ENCODE measurements at places on chromosomes 2 and 18.

GRCh38 chr2:209331291-209331844, 92.5 kb upstream of the MAP2 start:
- DNase-seq: peak; percentile 4

GRCh38 chr2:64655873-64656272, 2.2 kb upstream of the SERTAD2 start:
- no peak for DNase-seq

GRCh38 chr2:201136889-201137321, 20.9 kb downstream of the CFLAR start:
- DNase-seq: no peak

DNA sequence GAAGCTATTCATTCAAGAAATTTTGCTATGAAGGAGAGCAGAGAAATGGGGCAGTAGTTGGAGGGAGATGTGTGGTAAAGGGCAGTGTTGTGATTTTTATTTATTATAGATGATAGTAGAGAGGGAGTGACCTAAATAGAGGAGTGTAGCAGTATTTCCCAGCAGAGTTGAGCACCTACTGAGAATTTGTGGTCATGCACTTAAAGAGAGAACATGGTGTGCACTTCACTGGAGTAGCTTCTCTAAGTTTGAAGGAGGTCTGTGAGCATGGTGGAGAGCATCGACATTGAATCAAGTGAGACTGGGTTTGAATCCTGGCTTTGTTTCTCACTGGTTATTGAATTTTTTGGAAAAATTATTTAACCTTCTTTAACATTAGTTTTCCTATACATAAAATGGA, 129.2 kb downstream of the AQP4 start:
- DNase-seq: no peak

- DNase-seq: no peak
Measured at GRCh38 chr2:75022516-75022915, 64.1 kb downstream of the POLE4 start.

DNA sequence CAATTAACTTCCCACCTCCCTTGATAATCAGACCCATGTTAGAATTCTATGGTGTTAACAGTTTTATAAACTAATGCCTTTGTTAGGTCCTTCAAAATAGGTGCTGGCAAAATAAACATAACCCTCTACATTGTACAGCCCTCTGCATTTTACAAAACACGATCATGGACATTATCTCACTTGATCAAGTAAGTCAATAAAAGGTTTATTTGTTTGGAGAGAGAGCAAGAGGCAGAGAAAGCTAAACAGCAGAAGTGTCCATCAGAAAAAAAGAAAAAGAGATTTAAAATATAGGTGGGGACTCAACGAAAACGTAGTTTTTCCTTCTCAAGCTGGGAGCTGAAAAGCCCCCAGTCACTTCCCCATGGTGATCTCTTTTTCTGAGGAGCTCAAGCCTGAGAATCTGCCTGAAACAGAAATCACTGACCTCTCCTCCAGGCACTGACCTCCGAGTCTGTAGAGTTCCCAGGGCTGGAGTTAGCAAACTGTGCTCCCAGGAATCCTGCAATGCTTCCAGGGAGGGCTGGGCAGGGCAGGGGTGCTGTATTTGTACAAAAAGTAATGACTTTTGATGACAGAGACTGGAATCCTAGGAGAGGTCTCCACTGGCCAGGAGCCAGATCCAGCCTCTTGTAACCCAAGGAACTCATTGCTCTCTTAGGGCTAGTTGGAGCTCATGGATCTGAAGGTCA, 137.8 kb upstream of the KLHL29 start:
- DNase-seq: no peak

DNA sequence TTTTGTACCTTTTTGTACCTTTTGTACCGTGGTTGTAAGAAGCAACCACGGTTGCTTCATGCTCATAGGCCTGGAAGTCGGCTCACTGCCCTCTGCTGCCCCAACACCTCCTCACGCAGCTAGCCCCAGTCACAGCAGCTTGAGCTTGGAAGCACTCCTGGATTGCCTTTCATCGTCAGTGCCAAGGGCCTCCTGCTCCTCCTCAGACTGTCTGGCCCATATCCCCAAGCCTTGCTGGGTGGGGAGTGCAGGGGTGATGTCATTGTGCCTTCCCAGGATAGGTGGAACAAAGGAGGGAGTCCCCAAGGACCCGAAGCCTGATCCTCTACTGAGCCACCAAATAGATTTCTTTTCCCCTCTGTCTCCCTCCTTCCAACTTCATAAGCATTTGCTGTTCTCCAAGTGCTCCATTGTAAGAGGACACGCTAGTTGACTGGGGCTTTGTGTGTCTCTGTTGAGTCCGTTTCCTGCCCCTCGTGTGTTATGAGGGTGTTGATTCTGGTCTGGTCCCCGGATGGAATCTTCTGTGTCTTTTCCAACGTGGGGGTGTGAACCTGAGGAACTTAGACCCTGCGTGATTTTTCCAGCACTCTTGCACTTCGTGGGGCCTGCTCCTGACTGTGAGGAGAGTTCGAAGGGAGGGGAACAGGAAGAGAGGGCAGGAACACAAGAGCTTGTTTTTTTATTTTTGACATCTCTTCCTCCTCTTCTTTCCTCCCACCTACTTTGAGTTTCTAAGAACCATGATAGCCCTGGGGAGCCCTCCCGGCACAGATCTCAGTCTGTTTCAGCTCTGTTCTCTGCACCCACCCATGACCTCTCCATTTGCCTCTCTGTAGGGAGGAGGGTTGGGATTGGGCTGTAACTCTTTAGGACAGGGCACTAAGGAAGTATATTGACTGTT, 127.2 kb upstream of the EML6 start:
- DNase-seq: no peak

- DNase-seq: no peak
Measured at GRCh38 chr2:238320648-238321281, 447 bp downstream of the TRAF3IP1 start.

DNA sequence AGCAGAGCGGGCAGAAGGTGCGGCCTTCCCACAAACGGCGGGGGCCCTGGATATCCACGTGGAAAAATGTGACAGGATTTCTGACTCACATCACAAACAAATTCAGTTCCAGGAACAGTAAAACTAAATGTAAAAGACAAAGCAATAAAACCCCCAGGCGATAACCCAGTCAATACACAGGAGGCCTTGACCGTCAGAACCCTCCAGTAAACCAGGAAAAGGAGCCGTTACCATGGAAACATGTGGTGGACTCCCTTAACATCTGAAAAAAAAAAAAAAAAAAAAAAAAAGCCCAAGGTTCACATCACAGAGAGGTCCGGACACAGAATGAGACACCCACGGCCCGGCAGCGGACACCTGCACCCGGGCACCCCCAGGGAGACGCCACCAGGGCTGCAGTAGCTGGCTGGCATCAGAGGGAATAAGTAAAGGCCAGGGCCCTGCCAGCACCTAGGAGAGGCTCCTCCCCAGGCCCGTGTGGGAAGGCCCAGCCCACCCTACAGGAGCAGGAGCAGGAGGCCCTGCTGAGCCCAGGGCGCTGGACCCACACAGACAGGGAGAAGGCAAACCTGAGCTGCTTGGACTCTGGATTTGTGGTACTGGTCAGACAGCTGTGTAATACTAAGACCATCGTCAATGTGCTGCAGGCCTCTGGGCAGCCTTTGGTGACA, 83.7 kb downstream of the TMEM18 start:
- no peak for DNase-seq

DNA sequence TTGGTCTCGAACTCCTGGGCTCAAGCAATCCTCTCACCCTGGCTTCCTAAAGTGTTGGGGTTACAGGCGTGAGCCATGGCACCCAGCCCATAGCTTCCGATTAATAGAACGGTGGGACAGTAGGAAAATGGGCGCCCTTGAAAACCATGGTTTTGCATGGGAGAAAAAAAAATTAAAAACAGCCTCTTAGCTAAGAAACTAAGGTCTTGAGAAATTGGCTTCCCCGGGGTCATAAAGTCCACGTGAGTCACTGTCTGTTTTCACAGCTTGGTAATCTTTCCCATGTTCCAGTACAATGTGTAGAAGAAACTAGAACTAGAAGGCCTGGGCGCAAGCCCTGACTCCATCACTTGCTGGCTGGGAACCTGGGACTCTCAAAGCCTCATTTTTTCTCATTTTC, 20.7 kb downstream of the B3GNT2 start:
- DNase-seq: no peak

GRCh38 chr2:127324635-127325034, 30.7 kb upstream of the ERCC3 start:
- DNase-seq: peak; percentile 17

GRCh38 chr18:32588191-32588590, 117.5 kb upstream of the GAREM1 start:
- DNase-seq: no peak

DNA sequence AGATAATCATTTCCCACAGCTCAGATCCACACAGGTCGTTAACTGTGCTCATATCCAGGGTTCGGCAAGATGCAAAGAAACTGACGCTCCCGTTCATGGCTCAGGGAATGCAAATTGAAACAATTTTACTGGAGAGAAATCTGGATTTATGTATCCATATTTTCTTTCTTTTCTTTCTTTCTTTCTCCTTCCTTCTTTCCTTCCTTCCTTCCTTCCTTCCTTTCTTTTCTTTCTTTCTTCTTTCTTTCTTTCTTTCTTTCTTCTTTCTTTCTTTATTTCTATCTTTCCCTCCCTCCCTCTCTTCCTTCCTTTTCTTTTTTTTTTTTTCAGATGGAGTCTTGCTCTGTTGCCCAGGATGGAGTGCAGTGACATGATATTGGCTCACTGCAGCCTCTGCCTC, 20.0 kb upstream of the POMC start:
- no peak for DNase-seq

- no peak for DNase-seq
Measured at GRCh38 chr2:59936048-59936447, 617.4 kb downstream of the BCL11A start.

DNA sequence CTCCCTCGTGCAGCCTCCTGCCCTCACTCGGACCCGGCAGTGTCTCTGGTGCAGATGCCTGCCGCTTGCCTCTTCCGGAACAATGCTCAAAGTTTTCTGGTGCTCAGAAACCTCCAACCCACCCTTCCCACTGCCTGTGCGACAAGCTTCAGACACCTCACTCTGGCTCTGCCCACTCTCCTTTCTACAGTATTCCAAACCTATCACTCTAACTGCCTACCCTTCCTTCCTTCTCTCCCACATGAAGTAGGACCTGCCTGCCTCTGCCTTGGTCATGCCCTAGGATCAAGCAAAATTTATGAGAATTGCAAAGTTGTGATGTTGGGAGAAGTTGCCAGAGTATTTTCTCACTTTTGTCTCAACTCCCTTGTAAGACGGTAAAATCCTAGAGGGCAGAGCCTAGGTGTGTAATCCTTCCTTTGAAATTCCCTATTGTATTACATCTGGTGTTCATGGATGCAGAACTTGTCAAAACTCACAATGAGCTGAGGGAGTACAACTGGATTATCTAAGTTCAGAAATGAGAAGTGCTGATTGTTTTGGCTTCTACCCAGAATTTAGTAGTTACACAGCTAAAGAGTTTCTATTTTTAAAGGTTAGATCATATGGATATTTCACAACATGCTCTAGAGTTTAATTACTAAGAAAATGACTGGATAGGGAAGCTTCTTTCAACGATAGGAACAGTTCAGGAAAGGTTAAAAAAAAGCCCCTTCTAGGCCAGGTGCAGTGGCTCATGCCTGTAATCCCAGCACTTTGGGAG, 7.2 kb downstream of the NPC1 start:
- no peak for DNase-seq

GRCh38 chr2:26576565-26577441, 64.4 kb downstream of the CIB4 start:
- no peak for DNase-seq

GRCh38 chr2:1892529-1893250, 148.4 kb upstream of the PXDN start:
- no peak for DNase-seq

- DNase-seq: no peak
Measured at GRCh38 chr2:139819273-139819796, 1039.1 kb upstream of the NXPH2 start.

- DNase-seq: no peak
Measured at GRCh38 chr2:119574108-119574815, 30.0 kb downstream of the CFAP221 start.

- DNase-seq: no peak
Measured at GRCh38 chr2:241868661-241869081, 858 bp upstream of the RTP5 start.

GRCh38 chr2:184906709-184907108, 308.4 kb downstream of the ZNF804A start:
- no peak for DNase-seq

DNA sequence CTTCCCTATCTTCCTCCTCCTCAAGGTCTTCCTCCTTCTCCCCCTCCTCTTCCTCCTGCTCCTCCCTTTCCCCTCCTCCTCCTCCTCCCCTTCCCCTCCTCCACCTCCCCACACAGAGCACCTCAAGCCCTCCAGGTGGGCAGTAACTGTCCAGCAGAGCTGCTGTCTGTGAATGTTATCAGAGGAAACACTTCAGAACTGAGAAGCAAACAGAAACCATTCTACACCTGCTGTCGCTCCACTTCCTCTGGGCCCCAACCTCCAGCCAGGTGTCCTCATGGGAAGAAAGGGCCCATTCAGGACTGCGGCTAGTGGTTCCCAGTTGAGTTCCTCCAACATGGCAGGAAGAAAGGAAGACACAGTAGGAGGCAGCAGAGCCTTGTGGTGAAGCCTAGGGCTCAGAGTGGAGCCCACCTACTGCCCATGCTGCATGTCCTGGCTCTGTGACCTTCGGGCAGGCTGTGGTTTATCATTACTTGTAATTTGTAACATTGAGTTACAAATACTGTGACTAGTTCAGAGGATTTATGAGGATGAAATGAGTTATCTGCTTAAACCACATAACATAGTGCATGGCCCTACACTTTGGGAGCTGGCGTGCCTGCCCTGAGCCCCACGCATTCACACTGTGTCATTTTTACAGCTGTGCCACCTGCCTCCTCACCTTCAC, 165.9 kb upstream of the ID2 start:
- DNase-seq: no peak

- no peak for DNase-seq
Measured at GRCh38 chr2:19809206-19809605, 92.6 kb downstream of the TTC32 start.

- no peak for DNase-seq
Measured at GRCh38 chr2:10601866-10602566, 87.8 kb downstream of the NOL10 start.

- DNase-seq: no peak
Measured at GRCh38 chr2:222134654-222135053, 164.1 kb downstream of the PAX3 start.

DNA sequence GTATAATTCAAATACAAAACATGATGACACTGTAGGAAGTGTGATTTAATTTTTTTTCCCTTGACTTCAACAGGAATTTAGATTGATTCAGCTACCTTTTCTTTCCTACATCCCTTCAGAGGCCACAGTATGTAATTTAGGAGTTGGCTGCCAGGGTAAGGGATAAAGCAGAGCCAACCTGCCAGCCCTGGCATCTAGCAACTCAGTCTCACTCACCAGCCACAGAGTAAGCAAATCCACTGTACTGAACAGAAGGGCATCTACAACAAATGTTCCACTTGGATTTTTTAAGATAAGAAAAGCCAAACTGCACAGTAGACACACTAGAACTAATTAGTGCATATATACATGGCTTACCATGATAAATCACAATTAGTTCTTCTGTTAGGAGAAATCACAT, 54.3 kb upstream of the PEX13 start:
- no peak for DNase-seq

All from DMS 273 treated with DMSO at 0.1 percent for 48 hours (cell line).